ENCODE measurements at places on chromosomes 3 and 15. TPM values are rescaled to one million over a fixed set of nuclear protein-coding genes. Genes with fewer than 3 reads are reported as not detected.

- DNase-seq: no peak
Observed at GRCh38 chr15:78438619-78439285, 736 bp downstream of the IREB2 start.

GRCh38 chr3:177647876-177648275 is 450.6 kb upstream of the TBL1XR1 start:
- no peak for DNase-seq

DNA sequence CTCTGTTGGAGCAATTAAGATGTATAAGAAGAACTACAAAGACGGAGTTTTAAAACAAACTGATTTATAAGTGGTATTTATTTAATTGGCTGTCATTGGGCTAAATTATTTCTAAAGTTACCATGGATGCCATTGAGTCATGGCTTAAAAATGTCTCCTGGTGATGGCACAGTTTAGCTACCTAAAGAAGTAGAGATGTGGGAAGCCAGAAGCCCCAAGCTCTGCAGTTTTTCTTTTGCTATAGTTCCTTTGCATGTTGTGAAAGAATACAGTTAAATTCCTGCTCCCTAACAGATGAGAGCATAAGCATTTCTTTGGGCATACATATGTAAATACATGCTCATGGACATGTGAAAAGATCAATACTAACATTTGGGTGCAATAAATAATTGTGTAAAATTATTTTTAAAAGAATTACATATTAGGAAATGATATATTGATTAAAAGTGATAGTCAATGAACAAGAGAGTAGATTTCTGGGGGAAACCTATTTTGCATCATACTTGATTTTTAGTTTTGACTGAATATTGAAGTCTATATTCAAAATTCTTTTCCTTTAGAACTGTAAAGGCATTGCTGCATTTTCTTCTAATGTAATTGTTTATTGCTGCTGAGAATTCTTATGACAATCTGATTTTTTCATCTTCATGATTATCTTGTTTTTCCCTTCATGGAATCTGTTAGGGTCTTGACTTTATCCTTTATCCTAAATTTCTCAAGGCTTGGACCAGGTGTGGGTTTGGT is 2.1 kb downstream of the OPA1 start:
- no peak for DNase-seq

DNA sequence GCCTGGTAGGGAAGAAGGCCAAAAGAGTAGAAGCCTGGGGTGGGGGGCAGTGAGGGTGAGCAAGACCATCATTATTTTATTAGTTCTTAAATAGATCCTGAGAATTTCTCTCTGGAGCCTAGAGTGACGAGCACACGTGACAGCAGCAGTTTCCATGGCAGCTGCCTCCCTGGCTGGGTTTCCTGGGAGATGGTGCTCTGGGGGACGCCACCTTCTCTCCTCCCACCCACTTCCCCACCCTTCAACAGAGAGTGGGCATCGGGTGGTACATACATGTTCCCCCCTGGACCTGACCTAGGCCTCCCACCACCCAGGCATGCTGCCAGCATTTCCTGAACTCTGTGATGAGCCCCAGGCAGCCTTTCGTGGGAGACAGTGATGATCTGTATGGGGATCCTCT is 12.9 kb downstream of the CELF6 start:
- no peak for DNase-seq

Gene NR2E3
- total RNA-seq: 0.79 TPM

Gene MIX23
- 18.9 TPM for total RNA-seq

Gene CORO2B
- 2.4 TPM for total RNA-seq

GRCh38 chr15:52529341-52529924 is 753 bp upstream of the MYO5A start:
- no peak for DNase-seq

DNA sequence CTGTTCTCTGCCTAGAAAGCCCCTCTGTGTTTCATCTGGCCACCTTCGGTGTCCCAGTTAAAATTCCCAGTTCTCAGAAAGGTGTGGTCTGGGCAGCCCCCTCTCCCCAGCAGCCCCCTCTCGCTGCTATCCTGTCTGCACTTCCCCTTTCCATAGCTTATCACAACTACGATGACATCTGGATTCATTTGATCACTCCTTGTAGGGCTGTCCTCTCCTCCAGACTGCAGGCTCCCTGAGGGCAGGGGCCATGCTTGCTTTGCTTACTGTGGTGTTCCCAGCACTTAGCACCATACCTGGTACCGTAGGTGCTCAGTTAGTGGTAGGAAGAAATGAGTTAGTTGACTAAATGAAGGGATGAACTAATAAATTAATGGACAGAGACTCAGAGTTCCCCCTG is 26.3 kb upstream of the GOLGA6C start:
- no peak for DNase-seq

GRCh38 chr3:107455621-107456020 is 67.1 kb upstream of the BBX start:
- DNase-seq: no peak

DNA sequence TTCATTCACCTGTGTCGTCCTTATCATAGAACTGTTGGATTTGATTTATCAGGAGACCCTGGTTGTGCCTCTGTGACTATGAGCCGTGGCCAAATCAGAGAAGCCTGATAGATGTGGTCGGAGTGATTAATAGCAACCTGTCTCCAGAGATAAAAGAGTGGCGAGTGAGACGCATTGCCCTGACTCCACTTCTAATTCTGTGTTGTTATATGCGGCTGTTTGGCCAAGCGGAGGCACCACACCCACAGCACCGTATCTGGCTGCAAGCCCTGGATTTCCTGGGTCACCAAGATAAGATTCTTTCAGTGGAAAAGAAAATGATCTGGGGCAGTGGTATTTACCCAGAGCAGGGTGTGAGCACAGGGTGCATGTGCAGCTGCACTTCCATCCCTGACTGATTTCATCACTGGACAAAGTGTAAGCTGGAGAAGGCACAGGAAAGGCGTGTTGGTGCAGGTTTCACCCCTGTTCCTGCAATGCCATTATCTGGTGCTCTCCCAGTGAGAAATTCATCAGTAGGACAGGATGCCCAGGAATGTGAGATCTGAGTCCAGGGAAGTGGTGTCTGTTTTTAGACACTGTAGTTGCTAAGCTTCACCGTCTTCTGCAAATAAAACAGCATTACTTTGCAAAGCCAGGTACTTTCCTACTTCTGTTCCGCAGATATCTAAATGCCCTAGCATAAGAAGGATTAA is 84.6 kb downstream of the CD47 start:
- peak; percentile 47 for DNase-seq

- no peak for DNase-seq
Observed at GRCh38 chr3:14540821-14541385, 761 bp upstream of the GRIP2 start.

- DNase-seq: peak; percentile 42
Observed at GRCh38 chr3:14925729-14926591, 21.4 kb upstream of the NR2C2 start.

- DNase-seq: no peak
Observed at GRCh38 chr3:66618066-66618465, 117.2 kb upstream of the LRIG1 start.

DNA sequence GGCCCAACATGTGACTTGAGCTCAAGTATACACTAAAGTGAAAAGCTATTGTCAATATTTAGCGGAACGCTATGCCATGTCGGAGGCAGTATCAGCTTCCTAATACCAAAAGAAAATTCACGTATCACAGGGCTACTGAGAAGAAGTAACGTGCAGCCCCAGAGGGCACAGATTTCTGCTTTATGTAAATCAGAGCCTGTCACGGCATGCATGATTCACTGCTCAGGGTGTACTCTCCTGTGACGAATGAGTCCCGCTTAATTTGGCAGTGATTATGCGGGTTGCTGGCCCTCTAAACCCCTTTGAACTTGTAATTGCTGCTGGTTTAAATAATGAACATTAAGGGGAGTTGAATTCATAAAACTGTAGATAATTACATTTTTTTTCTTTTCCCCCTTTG is 85.3 kb downstream of the MEIS2 start:
- no peak for DNase-seq

- DNase-seq: no peak
Observed at GRCh38 chr15:92151741-92152140, 241.9 kb upstream of the ST8SIA2 start.

DNA sequence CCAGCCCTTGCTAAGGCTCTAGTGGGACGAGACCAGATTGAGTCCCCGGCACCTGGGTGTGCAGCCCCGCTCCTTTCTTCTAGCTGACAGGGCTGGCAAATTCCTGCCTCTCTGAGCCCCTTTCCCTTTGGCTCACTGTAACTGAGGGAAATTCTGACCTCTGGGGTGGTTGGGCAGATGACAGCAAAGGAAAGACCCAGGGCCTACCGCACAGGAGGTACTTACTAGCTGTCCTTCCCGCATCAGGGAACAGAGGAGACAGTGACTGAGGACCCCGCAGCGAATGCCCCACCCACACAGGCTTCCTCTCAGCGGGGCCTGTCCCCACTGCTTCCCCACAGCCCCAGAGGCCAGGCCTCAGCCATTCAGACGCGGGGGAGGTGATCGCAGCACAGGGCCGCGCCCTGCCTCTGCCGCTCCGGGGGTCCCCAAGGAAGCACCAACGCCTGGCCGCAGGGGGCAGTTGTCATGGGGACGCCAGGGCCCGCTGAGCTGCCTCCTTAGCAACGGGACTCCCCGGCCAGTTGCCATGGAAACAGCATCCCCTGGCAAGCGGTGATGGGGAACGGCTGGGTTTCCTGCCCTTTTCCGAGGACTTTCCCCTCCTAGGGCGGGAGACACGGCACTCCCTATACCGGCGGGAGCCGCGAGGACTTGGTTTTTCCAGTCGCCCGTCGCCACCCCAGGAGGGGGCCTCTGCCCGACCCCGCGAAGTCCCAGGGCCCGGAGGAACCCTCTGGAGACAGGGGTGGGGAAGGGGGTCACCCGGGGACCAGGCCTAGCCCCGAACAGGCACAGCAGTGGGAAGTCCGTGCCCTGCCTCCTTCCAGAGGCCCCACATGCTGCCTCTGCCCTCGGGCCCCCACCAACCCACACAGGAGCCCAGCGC is 50.1 kb downstream of the HCN4 start:
- no peak for DNase-seq

Gene KLHL40
- 13.4 TPM for total RNA-seq

- DNase-seq: no peak
Observed at GRCh38 chr15:77030048-77030927, 35.4 kb downstream of the PSTPIP1 start.

GRCh38 chr3:54533856-54534255 is 394.0 kb downstream of the LRTM1 start:
- DNase-seq: no peak

Gene GOLGA8Q
- 4.7 TPM for total RNA-seq

DNA sequence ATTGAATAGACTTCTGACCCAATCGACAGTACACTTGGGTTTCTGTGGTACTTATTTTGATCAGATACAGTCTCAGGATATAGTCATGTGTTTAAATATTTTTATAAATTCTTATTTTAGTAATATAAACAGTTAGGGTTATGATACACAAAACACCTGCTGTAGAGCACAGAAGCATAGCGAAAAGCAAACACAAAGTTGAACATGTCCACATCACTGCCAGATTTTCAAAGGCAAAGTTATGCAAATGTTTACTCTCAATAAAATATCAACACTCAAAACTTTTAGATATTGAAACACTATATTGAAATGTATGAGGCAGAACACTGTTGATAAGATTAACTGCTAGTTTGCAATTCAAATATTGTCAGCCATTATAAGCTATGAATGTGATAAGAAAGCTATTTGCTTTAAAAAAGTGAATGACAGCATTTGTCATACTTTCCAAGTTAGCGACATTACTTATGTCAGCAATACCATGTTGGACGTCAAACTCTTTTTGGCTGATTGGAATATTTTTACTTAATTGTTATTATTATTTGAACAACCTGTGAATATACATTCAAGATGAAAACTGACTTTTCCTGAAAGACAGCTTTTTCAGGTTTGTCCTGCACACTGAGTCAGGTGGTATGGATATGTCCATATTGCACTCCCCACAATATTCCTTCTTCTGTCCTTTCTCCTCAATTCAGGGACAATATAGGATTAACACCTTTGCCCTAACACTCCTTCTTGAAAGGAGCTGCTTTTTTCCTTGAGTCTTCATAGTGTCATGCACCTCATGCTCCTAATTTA is 367.1 kb downstream of the EPHA3 start:
- no peak for DNase-seq

- no peak for DNase-seq
Observed at GRCh38 chr3:13054341-13055285, 18.6 kb downstream of the IQSEC1 start.

Gene TNFAIP8L3
- 5.8 TPM for total RNA-seq

DNA sequence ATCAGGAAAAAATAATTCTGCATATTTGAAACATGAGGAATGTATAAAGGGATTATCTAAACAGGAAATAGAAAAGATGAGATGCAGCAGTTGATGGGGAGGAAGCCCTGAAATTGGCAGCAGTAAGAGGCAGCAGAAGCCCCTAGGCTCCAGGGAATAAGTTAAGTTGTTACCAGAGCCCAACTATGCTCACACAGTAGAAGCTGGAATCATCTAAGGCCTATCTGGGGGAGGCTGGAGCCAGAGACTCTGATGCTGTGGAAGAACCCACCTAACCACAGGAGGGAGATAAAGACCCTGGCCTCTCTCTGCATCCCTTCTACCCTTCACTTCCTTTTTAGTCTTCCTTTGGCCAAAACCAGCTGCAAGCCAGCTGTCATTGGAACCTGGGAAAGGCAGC is 519.7 kb downstream of the DIPK2A start:
- peak; percentile 26 for DNase-seq

GRCh38 chr15:32757426-32757825 is 39.6 kb downstream of the GREM1 start:
- DNase-seq: no peak

GRCh38 chr3:108936924-108937689 is 16.6 kb downstream of the GUCA1C start:
- DNase-seq: no peak

Gene CDHR4
- total RNA-seq: not detected

DNA sequence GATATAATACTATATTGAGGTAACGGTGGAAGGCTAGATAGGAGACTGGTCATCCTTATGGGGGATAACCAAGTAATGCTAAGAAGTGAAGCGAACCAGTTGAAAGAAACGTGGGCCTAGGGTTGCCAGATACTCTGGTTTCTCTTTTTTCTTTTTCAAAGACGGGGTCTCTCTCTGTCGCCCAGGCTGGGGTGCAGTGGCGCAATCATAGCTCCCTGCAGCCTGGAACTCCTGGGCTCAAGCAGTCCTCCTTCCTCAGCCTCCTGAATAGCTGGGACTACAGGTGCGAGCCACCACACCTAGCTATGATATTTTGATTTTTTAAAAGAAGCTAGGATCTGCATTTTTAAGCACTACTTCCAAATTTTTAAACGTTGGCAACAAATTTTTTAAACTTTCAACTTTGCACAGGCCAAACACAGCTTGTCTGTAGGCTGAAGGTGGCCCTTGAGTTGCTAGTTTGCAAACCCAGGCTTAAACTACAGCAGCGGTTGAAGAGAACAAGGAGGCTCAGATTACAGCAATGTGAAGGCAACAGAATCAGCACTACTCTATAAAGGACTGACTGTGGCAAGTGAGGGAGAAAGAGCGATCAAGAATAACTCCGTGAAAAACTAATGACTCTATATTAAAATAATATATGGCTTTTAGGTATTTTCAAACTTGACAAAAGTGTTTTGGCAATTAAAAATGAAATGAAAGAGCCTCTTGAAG is 1.2 kb upstream of the RUBCN start:
- DNase-seq: no peak

GRCh38 chr3:31534065-31534425 is 1.3 kb downstream of the STT3B start:
- DNase-seq: no peak

Gene SERPINI1
- 14.6 TPM for total RNA-seq

Data from skin of body (tissue), 3 donors.